ENCODE measurements at places on chromosomes 11 and 22.

GRCh38 chr22:45203150-45203951 lies 37.3 kb downstream of the KIAA0930 start:
- no peak for DNase-seq

- no peak for DNase-seq
Observed at GRCh38 chr22:46783721-46784120, 21.3 kb downstream of the TBC1D22A start.

DNA sequence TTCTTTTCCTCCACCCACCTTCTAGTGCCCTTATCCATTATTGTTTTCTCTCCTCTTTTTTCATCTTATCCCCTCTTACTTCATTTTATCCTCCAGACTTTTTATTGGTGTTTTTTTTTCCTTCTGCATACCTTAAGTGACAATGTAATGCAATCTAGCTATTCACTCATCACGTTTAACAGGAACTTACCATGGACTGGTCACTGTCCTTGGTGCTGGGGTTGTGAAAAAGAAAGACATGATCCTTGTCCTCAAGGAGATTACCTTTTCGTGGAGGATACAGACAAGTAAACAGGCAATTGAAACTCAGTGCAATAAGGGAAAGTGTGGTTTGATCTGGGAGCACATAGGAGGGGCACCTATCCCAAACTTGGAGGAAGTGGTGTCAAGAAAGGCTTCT lies 20.7 kb downstream of the SYT9 start:
- DNase-seq, result no peak

- no peak for DNase-seq
Observed at GRCh38 chr11:113378692-113379091, 8.9 kb upstream of the ANKK1 start.

- peak; percentile 73 for DNase-seq
Observed at GRCh38 chr22:50218153-50218995, 17.6 kb downstream of the SELENOO start.

GRCh38 chr11:59692915-59693314 lies 20.7 kb downstream of the OR10V1 start:
- no peak for DNase-seq

- no peak for DNase-seq
Observed at GRCh38 chr11:76071090-76071489, 135.2 kb downstream of the WNT11 start.

DNA sequence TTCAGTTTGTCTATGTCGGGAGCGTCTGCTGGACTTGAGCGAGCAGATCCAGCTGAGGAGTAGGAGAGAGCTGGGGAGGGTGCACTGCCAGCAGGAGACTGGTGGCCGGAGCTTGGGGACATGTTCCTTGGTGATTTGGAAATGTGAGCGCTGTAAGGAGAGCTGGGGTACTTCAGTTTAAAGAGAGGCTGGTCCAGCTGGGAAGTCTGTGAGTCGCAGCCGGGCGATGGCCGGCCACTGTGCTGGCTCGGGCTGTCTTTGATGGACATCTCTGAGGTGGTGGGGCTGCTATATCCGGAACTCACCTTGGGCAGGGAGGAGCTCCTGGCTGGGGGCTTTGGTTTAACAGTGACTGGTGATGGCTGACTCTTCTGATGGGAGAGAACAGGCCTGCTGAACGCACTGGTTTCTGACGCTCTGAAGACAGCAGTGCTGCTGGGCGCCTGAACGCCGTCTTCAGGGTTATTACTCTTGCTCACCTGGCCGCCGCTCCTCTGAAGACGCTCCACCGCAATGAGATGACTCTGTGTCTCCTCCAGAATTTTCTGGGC lies 63.6 kb upstream of the PITPNB start:
- no peak for DNase-seq

DNA sequence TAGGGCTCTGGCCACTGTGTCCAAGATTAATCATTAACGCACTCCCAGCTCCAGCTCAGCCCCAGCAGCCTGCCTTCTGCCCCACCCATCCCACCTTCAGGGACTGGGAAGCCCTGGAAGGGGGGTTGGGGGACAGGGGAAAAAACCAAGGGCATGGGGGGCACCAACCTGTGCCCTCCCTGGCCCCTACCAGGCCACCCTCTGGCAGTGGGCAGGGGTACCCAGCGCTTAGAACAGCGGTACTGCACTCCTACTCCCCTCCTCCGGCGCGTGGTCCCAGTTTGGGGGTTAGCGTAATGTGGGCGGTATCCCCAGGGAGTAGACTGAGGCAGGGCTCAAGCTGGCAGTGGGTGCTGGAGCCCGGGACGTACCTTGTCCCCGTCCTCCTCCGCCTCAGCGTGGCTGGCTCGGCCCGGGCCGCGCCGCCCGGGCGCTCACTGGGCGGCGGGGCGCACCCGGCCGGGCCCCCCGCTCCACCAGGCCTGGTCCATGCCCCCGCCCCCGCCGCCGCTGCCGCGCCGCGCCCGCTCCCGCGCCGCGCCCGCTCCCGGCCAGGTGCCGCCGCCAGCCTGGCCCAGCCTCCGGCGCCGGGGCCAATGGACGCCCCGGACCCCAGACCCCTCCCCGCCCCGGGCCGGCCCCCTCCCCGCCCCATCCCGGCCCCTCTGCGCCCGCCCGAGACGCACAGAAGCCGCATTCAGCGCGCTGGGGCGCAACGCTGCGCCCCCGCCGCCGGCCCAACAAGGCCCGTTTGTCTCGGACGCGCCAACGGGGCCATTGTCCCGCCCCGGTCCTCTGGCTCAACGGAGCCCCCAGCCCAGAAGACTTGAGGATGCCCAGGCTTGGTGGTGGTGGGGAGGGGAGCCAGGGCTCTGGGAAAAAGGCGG lies at the start of gene GAL3ST1:
GAL3ST1 (minus strand) TSS at position 571 of the 887 bp plus-strand sequence. CDS start 17,273 bp downstream, outside the sequence.
- DNase-seq, result peak; percentile 59

DNA sequence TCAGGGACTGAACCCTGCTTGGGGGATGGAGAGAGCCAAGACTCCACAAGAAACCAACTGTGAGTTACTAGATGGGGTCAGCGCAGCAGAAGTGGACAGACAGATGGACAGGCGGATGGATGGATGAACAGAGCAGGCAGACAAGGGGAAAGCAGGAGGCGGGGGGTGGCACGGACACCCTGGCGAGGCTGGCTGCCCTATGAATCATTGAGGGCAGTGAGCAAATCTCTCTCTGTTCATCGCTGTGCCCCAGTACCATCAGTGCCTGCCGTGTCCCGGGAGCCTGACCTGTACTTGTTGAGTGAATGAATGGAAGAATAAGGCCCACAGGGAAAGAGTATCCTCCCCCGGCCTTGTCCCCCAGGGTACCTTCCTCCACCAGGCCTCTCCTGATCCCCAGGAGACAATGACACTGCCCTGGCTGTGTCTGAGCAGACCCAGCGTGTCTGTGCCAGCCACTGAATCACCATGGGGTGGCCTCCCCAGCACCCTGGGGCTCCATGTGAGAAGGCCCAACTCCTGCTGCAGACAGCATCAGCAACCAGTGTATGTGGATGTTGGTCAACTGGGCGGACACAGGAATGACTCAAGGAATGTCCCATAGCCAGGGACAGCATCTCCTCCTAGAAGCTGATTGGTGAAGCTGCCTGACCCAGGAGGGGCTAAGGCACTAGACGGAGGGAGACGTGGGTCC lies 5.1 kb upstream of the KLHL35 start:
- no peak for DNase-seq

- no peak for DNase-seq
Observed at GRCh38 chr11:61495801-61496601, 12.5 kb upstream of the LRRC10B start.

DNA sequence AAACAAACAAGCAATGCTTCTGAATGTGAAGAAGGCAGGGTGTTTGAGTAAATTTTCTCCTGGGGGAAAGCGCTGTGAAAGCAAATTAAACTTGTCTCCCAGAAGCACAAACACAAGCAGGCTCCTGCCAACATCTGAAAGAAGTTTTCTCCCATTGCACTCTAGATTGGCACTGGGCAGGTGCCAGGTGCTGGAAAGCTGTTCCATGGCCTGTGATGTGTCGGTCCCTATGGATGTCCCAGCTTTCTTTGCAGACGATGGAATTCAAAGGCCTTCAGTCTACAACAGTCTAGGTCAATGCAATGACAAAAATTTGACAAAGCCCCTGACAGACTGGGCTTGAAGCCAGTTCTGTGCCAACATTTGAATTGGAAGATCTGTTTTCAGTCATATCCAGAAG lies 246.1 kb upstream of the NARS2 start:
- no peak for DNase-seq

DNA sequence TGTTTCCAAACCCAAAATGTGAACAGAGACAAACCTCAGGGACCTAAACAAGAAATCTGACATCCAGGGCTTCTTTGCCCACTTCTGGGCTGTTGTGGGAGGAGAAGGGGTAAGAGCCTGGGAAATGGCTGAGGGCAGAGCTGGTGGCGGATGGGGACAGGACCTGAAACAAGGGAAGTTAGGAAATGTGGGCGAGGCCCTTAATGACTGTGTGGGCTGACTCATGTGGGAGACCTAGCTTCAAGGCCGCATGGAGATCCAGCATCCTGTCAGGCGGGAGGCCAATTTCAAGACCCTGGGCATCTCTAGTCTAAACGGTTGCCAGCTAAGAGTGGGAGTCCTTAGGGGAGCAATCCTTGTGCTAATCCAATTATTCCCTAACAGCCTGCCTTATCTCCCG lies 2.1 kb upstream of the OAF start:
- DNase-seq, result no peak

DNA sequence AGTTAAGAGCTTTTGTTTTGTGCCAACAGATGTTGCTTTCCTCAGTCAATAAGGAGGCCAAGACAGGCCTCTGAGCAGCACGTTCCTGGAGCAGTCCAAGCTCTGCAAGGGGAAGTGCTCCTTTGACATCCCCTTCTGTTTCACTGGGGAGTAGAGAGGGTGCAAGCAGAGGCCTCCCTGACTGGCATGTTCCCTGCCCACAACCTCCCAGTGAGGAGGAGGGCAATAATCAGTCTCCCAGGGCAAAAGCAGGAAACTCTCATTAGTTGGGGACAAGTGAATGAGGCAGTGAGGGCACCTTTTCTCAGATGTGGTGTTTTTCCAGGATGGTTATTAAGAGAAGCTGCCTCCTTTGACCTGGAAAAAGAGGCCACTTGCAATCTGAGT lies 79.5 kb upstream of the ZBED5 start:
- DNase-seq, result no peak

- DNase-seq, result no peak
Observed at GRCh38 chr22:27952779-27953178, 33.7 kb upstream of the PITPNB start.

DNA sequence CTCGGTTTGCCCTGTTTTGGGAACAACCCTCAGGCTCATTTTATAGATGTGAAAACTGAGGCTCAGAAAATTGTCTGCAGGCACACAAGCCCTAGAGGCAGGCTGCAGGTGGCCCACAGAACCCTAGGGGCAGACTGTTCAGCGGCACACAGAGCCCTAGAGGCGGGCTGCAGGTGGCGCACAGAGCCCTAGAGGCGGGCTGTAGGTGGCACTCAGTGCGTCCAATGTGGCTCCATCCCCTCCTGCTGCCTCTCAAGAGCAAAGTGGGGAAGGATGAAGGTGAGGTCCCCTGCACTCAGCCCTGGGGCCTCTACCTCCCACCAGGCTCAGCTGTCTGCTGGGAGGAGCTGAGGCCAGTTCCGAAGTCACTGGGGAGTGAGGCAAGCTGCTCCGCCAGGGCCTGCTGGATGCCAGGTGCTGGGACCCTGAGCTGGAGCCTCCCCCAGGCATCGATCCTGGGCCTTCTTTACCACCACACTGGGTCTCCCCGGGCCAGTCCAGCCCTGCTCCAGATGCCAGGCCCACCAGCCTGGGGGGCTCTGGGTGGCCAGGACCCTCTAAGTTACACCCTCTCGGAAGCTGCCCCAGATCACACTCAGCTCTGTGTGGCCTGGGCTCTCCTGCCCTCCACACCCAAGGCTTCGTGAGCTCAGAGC lies 2.3 kb downstream of the ACY3 start:
- DNase-seq, result no peak

DNA sequence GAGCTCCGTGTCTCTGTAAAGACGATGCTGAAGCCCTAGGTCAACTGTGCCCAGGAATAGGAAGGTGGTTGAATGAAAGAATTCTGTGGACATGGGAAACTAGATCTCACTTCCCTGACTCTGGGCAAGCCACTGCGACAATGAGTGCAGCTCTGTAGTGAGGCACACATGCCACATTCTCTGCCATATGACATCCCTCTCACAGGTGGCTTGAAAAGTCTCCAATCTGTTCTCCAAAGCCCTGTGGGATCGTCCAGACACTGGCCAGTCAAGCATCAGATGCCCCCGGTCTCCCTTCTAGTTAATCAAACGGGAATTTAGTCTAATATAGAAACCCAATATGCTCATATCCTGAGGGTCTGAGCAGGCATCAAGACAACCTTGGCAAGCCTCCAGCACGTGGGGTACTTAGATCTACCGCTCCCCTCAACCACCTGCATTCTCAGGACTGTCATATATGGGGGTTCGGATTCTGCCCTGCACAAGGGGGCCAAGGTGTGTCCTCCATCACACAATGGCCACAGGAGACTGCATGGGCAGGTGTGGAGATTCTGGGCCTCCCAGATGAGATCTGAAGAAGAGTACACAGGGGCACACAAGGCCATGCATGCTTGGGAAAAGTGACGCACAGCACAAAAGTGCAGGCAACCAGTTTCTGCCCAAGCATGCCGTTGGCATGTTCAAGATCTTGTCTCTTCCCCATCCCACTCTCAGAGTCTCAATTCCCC lies 11.9 kb downstream of the DKK3 start:
- no peak for DNase-seq

- DNase-seq, result no peak
Observed at GRCh38 chr11:2474059-2474901, 29.5 kb downstream of the KCNQ1 start.

- no peak for DNase-seq
Observed at GRCh38 chr22:27237080-27237741, 564.3 kb downstream of the MN1 start.

DNA sequence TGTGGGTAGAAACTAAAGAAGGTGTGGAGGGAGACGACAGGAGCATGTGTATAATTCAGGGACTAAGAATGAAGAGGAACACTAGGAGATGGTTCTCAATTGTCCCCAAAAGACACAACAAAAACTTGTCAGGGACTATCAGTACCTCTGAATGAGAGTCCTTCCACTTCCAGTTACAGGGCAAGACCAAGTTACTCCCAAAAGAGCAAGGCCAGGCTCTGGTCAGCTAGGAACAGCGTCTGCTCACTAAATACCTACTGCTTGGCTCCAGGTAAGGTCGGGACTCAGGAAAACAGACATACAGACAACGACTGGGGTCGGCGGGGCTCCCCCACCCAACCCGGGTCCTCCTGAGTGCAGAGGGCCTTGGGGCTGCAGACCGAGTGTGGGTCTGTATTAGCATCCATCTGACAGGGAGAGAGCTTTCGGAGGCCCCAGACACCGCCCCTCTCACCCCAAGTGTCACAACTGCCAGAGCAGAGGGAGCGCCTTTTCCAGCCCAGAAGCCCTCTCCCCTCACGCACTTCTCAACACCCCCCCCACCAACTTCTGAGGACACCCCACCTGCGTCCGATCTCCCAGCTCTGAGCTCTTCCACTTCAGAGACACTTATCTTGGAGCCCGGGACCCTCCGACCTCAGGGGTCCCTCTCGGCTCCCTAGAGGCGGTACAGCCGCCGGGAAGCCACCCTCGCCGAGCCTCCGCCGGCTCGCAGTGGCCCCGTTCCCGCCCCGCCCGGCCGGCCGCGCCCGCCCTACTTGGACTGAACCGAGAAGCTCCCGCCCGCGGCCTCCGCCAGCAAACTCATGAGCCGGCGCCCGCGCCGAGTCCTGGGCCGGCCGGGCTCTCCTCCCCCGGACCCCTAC lies 522 bp downstream of the RHOG start:
- DNase-seq, result no peak

All from left lobe of liver (tissue), 2 donors.